ENCODE measurements at places on chromosomes 16 and 17.
A peak's percentile ranks its signal among the peaks of the same experiment; 100 is the strongest.

GRCh38 chr16:57930533-57930932 lies 40.4 kb downstream of the CNGB1 start:
- no peak for DNase-seq

DNA sequence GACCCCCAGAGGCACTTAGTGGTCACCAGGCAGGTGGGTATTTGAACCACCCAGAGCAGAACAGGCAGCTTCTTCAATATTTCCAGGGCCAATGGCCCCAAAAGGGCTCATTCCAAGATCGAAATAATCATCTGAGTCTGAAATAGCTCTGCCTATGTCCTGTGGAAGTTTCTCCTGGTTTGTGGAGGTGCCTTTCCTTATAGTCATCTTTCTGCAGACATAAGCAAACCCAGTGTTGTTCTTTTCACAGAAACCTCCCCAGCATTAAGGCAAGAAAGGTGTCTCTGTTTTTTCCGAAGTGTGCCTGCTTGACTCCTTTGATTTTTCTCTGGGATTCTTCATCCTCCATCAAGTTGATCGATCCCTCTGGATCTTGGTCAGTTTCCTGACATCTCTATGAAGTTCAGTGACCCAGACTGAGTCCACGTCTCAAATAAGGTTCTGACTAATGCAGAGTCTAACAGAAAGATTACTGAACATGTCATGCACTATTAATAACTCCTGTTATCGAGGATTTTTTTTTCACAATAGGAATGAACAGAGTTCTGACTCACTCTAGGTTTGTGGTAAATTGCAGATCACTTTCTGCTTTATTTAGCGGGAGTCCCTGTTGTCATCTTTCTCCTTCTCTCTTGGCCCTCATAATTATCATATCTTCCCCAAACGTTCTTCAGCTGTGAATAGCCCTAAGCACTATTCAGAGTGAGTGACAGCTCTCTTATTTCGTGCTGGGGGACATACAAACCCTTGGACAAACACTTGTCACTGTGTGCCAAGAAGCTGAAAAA lies 1.5 kb downstream of the LRRC3C start:
- DNase-seq, result no peak

GRCh38 chr17:78896091-78896833 lies 6.7 kb downstream of the CEP295NL start:
- peak; percentile 37 for DNase-seq

GRCh38 chr17:82098169-82098938 lies at the start of gene FASN:
TSS of gene FASN (minus strand) at chr17:82098236. CDS start at chr17:82096445, 1,791 bp downstream.
- peak; percentile 93 for DNase-seq

- no peak for DNase-seq
Measured at GRCh38 chr17:79495665-79496064, 115.2 kb downstream of the RBFOX3 start.

DNA sequence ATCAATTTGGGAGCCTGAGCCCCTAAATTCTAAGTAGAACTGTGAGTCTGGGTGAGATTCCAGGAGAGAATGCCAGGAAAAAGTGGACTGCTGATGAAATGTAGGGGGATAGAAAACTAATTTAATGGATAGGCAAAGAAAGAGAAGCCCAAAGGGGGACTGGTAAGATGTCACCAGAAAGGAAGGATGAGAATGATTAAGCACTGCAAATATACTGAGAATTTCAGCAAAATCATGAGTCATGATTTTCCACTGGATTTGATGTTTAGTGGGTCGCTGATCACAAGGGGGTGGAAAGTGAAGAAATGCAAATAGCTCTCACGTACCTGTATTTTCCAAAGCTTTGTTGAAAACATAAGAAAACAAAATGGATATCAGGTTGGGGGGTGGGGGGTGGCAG lies 201.8 kb downstream of the SLC39A11 start:
- DNase-seq, result no peak

DNA sequence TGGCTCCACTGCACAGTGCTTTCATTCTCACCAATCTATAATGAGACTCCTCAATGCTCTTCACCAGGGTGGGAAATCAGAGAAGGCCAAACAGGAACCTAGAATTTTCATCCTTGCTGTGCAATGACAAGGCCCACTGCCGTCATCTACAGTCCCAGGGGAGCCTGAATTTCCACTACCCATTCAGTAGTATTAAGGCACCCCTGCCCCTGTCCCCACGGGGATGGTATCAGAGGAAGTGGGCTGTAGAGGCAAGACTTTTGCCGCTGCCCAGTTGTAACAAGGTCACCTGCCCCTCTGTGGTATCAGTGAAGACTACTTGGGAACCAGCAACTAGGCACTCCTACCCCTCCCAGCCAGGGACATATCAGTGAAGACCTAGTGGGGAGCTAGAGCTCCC lies 104.5 kb downstream of the C16orf78 start:
- no peak for DNase-seq

- no peak for DNase-seq
Measured at GRCh38 chr16:88686062-88686438, 257 bp downstream of the SNAI3 start.

- DNase-seq, result no peak
Measured at GRCh38 chr17:63369233-63369632, 76.9 kb downstream of the CYB561 start.

DNA sequence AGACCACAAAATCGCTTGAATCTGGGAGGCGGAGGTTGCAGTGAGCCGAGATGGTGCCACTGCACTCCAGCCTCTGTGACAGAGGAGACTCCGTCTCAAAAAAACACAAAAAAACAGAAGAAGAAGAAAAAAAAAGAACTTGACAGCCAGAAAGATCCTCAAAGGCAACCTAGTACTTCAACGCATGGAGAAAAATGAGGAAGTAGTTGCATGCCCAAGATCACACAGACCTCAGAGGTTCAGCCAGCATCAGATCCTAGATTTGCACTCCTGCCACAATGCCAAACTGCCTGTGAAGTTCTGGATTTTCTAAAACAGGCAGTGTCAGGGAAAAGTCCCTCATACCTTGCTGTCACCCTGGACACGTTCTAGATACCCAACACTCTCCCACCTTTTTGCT lies 1.5 kb downstream of the ATPAF2 start:
- no peak for DNase-seq

DNA sequence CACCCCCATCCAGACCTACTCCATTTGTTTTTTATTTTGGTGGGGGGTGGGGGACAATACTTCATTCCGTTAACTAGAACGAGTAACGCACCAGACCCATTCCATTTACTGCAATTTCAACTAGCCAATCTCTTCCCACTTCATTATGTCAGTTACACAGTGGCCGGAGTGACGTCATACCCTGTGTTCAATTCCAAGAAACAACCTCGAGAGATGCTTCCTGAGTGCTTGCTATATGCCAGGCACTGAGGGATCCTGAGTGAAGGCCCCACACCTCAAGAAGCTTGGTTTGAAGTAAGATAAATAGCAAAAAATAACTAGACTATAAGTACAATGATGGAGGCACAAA lies 9.1 kb upstream of the SIAH1 start:
- no peak for DNase-seq

- DNase-seq, result peak; percentile 31
Measured at GRCh38 chr16:53732296-53732929, 28.5 kb downstream of the FTO start.

DNA sequence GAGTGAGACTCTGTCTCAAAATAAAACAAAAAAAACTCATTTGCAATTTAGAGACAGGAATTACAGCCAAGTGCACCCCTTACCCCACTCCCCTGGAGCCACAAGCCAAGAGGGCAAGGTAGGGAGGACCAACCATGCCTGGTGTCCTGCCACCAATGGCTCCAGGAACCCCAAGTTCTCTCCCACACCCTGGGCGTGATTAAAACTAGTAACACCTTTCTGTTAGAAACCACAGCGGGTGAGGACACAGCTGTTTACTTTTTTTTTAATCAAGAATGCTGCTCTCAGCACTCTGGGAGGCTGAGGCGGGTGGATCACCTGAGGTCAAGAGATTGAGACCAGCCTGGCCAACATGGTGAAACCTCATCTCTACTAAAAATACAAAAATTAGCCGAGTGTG lies 38.1 kb downstream of the ANKRD11 start:
- DNase-seq, result no peak

DNA sequence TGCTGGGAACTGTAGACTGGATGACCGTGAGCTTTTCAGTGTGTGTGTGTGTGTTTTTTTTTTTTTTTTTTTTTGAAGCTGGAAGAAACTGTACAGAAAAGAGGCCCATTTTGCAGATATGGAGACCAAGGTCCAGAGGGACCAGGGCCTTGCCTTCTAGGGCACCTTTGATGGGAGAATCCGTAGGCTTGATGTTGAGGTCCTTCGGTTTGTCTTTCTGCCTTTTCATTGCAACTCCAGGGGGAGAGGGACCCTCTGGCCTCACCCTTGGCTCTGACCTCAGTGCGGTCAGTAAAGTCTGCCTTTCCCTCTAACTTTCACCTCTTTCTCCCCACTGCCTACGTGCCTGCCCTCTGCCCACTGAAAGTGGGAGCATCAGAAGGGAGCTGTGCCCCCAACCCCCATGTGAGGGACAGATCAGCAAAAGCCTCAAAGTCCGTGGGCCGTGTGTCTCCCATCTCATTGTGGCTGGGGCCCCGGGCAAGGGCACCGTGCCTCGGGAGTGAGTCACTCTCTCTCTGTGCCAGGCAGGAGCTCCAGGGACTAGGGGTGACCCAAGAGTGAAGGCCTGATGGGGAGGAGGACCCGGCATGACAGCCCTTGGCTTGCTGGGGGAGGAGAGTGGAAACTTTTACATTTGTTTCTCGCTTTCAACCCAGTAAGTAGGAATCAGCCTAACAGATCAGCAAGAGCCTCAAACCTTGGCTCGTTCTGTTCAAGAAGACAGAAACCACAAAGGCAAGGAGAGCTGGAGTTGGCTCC lies 123.6 kb downstream of the CMIP start:
- no peak for DNase-seq

GRCh38 chr16:51392521-51393187 lies 241.6 kb upstream of the SALL1 start:
- DNase-seq, result no peak

GRCh38 chr17:34368196-34368945 lies 5.3 kb upstream of the CCL1 start:
- no peak for DNase-seq

DNA sequence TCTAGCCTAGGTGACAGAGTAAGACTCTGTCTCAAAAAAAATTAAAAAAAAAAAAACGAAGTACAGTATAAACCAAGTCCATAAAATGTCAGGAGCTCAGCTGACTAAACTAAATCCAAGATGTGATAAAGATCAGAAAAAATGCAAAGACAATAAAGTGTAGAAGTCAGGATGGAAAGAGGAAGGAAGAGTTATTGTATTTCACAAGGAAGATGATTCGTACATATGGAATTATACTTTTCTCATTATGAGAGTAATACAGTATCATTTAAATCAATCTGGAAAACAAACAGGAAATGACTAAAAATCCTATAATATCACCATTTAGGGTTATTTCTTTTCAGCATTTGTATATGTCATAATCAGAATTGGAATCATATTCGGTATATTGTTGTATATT lies 11.4 kb upstream of the APOH start:
- no peak for DNase-seq

DNA sequence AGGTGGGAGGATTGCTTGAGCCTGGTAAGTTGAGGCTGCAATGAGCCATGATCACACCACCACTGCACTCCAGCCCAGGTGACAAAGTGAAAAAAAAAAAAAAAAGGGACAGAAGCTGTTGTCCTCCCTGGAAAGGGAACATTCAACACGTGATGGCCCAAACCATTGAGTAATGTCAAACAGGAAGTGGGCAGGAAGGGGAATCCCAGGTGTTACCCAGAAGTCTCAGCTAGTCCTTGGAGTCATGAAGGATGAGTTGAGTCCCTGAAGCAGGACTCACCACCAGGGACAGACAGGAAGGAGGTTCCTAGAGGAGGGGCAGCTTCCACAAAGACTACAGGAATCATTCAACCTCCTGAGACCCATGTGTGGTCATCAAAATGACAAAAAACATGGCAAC lies 19.8 kb upstream of the CMIP start:
- DNase-seq, result no peak

DNA sequence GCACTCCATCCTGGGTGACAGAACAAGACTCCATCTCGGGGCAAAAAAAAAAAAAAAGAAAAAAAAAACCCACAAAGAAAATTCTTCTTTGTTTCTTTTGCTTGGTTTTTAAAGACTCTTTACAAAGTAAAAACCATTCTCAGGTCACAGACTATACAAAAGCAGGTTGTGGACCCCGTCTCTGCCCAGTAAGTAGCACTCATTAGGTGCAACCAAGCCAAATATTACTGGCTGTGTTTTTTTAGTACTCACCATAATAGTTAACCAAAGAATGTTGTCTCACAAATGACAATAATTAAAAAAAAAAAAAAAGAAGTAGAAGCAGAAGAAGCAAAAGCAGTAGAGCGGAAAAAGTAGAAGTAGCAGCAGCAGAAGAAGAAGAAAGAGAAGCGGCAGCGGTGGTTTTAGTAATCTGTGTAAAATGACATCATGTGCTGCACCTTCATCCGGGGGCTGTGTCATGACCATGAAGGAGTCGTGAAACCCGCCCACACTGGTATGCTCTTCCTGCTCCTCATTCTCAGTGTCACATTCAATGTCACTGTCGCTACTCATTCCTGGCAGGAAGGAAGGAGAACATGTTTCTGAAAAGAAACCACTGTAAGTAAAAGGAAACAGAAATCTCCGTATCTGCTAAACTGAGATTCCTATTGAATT lies 105.4 kb downstream of the TRIM37 start:
- DNase-seq, result no peak

DNA sequence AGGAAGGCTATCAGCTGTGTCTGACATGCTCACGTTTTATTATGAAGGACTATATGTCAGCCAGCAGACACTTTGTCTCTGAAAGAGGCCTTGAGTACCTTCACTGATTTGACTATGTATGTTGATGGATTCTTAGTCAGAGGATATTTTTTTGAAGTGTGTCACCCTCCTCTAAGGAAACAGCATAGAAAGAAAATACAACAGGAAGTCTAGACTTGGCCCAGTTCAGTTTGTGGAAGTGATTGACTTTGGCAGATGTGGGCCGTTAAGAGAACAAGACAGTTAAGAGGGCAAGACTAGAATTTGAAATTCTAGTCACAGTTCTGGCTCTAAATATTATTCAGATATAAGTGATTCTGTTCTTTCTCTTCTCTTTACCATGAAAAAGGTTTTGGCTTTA lies 471.5 kb downstream of the CDH8 start:
- no peak for DNase-seq

DNA sequence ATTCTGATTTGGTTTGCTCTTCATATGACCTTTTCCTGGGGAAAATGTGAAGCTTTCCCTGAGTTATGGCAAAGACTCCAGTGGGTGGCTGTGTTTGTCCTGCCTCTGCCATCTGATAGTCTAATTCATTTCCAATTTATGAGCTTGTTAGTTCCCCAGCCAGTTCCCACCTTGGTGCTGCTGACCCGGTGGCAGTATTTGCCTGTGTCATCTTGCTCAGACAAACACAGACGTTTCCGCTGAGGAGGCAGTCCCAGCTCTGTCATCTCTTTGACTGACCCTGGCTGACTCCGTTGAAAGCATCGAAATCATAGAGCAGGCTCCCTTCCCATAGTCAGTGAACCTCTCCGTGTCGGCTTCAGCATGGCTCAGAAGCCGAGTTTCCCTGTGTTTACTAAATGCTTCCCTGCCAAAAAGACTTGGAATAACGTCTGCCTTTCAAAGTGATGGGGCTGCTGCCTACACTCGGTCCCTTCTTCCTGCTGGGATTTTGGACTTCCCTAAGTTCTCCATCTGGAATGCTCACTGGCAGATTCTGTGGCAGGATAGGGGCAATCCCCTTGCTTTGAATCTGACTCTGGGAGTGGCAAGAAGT lies 538.3 kb downstream of the NPIPA7 start:
- no peak for DNase-seq

Measured in G401 (cell line).